CD4-positive, alpha-beta T cell treated with Interferon alpha-2 for 1 hour (primary cell): ENCODE measurements at places on chromosomes 16 and 17.
A peak's percentile ranks its signal among the peaks of the same experiment; 100 is the strongest.

DNA sequence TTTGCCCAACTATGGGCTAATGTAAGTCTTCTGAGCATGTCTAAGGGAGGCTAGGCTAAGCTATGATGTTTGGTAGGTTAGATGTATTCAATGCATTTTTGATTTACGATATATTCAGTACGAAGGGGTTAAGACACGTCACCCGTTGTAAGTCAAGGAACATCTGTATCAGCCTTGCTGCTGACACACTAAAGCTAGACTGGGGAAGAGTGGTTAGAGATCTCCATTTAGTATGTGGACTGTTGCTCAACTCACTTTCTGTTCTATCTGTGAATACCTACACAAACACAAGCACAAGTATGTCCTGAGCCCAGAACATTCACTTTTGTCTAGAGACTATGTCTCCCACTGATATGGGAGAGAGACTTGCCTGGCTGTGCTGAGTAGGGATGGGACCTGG lies 71.5 kb downstream of the VMP1 start:
- no peak for DNase-seq

GRCh38 chr17:31882571-31882970 lies 18.9 kb downstream of the UTP6 start:
- DNase-seq: no peak

DNA sequence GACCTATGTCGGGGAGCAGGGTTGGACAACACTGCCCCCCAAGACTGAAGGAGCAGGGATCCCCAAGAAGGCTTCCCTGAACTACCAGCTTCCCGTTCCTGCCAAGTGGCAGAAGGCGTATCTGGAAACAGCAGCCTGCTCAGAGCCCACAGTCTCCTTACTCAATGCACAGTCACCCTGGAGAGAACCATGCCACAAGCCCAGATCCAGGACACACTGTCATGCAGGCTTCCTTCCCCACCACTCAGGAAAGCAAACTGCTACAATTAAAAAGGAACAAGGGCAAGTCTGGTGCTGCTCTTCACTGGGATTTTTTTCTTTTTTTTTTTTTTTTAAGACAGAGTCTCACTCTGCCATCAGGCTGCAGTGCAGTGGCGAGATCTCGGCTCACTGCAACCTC lies 8.2 kb downstream of the WDR45B start:
- no peak for DNase-seq

DNA sequence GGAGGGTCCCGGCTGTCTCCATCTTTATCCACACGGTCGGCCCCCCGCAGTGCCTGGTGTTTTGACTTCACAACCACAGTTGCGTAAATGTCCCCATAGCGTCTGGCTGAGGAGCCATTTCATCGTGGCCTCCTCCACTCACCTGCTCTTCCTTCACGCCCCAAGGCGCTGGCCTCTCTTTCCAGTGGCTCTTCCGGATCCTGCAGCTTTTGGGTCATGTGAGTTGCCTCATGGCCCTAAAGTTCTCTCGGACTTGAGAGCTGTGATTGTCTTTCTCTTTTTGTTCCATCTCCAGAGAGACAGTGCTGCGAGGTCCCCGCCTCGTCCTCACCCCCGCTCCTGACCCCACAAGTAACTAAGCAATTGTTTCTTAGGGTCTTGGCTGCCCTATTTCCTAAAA lies 22.7 kb downstream of the FLYWCH1 start:
- no peak for DNase-seq

DNA sequence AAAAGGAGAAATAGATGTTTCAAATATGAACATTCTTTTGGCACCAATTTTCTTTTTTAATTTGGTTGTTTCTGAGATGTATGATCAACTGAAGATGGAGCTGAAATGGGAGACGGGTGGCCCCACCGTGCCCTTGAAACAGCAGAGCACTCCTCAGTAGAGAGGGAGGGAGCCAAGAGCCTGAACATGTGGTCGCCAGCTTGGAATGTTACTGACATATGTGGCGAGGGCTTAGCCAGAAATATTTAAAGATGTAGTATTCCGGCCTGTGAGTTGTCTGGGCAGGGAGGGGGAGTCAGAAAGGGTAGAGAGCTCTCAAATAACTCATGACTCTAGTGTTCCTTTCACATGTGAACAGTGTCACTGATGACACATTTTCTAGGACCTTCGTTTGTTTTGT lies 13.3 kb upstream of the MRC2 start:
- DNase-seq: no peak

DNA sequence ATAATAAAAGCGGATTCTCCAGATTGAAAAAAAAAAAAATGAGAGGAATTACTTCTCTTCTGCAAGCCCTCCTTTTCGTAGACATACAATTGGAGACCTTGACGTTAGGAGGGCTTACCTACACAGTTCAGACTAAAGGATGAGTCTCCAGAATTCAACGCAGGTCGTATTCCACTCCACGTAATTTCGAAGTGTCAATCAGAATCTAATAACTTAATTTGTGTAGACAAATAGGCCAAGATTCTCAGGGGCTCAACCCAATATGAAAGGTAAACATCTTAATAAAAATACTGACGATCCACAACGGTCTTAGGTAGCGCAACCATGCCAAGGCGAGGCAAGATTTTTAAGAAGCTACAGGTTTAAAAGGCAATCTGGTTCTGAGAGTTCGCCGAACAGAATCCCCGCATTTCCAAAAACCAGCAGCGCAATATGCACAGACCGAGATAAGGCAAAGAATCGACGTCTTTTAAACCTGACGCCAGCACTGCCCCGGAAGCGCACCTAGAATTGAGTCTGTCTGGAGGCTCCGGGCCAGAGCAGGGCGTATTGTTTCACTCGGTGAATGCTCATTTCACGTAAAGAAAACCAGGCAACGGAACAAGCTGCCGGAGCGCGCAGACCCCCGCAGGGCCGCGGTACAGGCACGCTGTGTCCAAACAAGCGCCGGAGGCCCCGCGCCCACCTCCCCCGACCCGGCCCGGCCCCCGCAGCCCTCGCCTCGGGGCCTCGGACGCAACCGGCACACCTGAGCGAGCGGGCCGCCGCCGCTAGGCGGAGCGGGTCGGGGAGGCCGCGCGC lies 623 bp downstream of the MBTPS1 start:
- peak; percentile 57 for DNase-seq

DNA sequence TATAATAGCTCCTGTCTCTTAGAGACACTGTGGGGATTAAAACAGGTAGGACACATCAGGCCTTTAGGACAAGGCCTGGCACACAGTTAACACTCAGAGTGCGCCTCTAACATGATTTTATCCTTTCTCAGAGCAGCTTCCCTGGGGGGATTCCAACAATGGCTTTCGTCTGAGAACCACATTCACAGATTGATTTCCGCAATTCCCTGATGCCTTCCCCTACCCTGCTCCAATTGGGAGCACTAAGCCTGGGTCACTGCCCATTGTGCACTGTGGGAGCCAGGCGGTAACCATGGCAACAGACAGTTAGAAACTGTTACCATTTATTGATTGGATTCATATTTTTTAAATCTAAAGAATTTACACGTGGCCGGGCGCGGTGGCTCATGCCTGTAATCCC lies 5.9 kb upstream of the ALKBH5 start:
- no peak for DNase-seq

GRCh38 chr17:3647769-3648555 lies 11.4 kb downstream of the CTNS start:
- peak; percentile 25 for DNase-seq

GRCh38 chr16:68743664-68744063 lies 6.6 kb downstream of the CDH1 start:
- no peak for DNase-seq

GRCh38 chr16:56637814-56638750 lies at the start of gene MT1A:
Gene MT1A, plus strand, starts transcription at chr16:56638666. Its CDS starts 73 bp downstream, at chr16:56638739.
- no peak for DNase-seq

DNA sequence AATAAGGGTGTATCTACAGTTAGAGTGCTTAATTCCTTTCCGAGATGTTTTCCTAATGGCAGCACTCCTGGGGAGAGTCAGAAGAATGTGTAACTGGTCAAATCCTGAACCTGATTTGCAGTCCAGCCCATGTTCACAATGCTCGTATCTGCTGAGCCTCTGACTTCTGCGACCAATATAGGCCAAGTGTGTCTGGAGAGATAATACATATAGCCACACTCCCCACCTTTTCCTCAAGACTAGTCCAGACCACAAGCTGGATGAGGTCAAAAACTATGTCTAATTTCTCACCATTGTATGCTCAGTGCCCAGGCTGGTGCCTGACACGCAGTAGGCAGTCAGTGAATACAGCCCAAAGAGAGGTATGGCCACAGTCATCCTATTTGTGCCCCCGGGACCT lies 58.0 kb downstream of the XYLT1 start:
- DNase-seq: no peak

- DNase-seq: no peak
Measured at GRCh38 chr17:42895185-42895555, 5.4 kb upstream of the G6PC1 start.

GRCh38 chr16:88197481-88198456 lies 185.0 kb upstream of the ZNF469 start:
- no peak for DNase-seq

- no peak for DNase-seq
Measured at GRCh38 chr17:20202141-20202621, 193.0 kb downstream of the SPECC1 start.

DNA sequence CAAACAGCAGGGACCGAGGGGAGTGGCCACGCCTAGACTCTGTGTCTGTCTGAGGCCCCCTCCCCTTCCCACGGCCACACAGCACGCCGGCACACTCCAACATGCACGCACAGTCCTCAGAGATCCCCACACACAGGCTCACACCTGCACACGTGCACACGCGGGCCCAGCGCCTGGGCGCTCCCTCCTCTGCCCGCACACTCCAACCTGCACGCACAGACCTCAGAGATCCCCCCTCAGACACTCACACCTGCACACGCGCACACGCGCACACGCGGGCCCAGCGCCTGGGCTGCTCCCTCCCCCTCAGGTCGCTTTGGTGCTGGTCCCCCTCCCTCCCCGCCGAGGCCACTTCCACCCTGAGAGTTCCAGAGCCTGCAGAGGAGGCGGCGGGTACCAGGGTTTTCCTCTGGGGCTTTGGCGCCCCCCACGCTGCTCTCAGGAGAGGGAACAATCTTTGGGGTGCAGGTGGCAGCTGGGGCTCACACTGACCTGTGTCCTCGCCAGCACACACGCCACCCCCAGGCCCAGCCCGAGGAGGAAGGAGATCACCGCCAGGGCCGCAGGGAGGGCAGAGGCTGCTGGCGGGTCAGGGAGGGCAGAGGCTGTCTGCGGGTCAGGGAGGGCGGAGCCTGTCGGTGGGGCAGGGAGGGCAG lies 1.6 kb downstream of the CD7 start:
- DNase-seq: peak; percentile 57

- DNase-seq: no peak
Measured at GRCh38 chr17:58378733-58379510, 26.9 kb upstream of the SUPT4H1 start.

- DNase-seq: no peak
Measured at GRCh38 chr16:85615014-85615851, 2.1 kb downstream of the GSE1 start.

GRCh38 chr17:58680038-58680369 lies 11.8 kb downstream of the TEX14 start:
- DNase-seq: no peak

DNA sequence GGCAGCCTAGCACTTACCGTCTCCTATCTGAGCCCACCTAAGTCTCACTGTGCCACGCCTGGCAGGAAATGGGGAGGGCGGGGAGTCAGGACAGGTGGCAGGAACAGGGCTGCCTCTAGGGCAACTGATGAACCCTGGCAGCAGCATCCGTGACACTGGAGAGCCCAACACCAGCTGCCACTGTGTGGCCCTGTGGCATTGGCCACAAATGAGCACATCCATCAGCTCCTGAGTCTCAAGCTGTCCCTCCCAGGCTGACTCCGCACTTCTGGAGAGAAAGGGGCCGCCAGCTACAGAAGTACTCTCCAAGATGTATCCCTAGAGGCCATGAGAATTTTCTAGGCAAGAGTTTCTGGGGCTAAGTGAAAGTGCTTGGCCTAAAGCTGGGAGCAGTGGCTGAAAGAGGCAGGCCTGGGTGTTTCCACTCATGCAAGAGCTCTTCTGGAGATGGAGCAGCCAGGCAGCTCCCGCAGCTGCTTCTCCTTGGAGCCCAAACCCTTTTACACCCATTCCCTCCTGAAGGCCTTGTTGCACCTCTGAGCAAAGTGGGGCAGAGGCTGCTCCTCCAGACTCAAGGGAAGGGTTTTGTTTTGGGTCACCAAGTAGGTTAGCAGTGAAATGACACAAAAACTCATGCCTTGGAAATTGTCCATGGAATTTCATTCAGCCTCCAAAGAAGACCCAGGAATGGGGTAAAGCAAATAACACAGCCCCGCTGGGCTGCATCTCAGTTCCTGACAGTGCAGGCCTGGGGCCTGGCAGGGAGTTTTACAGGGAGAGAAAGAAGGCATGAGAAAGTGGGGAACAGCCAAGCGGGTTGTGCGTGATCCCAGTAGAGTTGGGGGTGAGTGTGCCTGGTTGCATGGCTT lies 25.8 kb downstream of the PEMT start:
- no peak for DNase-seq

DNA sequence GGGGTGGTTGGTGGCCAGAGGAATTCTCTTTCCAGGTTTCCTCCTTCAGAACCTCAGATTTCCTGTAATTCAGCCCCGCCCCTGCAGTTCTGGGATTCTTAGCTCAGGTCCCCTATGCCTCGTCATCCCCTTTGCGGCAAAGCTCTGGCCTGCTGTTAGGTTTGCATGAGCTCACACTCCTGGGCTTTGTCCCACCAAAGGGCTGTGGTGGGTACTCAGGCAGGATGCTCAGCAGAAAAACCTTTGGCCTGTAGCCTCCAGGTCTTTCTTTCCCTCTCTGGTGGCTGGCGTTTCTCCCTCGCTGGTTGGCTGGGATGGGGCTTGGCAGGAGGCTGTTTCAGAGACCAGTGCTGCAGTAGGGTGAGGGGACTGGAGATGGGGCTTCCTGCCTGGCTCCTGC lies 9.6 kb upstream of the PLEKHG4 start:
- no peak for DNase-seq

- DNase-seq: no peak
Measured at GRCh38 chr16:72455743-72456659, 284.0 kb upstream of the PMFBP1 start.

DNA sequence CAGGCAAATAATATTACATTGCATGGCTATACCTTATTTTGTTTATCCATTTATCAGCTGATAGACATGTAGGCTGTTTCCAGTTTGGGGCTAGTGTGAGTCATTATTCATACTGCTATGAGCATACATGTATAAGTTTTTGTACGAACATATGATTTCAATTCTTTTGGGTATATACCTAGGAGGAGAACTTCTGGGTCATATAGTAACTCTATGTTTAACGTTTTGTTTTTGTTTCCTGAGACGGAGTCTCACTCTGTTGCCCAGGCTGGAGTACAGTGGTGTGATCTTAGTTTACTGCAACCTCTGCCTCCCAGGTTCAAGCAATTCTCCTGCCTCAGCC lies 2.4 kb upstream of the ITGAL start:
- no peak for DNase-seq

DNA sequence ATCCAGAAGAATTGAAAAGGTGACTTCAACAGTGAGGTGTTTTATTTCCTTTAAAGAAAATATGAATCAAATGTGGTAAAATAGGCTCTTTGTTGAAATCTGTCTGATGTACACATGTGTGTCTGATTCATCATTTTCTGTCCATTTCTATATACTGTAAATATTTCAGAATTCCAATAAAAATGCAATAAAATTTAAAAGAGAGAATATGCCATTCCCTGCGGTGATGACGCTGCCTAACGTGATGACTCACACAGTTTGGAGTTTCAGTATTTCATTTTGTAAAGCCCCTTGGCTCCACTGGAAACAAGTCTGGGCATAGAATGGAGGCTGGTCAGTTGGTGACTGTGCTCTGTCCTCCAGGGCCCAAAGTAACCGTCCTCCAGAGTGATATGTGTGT lies 482.5 kb upstream of the CDH5 start:
- no peak for DNase-seq

GRCh38 chr16:86918637-86919036 lies 340.3 kb downstream of the FOXL1 start:
- DNase-seq: no peak

- DNase-seq: no peak
Measured at GRCh38 chr16:65124212-65124548, 2.3 kb upstream of the CDH11 start.
